Hematopoietic multipotent progenitor cell treated with erythropoietin and hydrocortisone succinate and interleukin-3 and kit ligand, for 17 days (in vitro differentiated cells): ENCODE measurements at places on chromosomes 1 and 21.
A peak's percentile ranks its signal among the peaks of the same experiment; 100 is the strongest.

DNA sequence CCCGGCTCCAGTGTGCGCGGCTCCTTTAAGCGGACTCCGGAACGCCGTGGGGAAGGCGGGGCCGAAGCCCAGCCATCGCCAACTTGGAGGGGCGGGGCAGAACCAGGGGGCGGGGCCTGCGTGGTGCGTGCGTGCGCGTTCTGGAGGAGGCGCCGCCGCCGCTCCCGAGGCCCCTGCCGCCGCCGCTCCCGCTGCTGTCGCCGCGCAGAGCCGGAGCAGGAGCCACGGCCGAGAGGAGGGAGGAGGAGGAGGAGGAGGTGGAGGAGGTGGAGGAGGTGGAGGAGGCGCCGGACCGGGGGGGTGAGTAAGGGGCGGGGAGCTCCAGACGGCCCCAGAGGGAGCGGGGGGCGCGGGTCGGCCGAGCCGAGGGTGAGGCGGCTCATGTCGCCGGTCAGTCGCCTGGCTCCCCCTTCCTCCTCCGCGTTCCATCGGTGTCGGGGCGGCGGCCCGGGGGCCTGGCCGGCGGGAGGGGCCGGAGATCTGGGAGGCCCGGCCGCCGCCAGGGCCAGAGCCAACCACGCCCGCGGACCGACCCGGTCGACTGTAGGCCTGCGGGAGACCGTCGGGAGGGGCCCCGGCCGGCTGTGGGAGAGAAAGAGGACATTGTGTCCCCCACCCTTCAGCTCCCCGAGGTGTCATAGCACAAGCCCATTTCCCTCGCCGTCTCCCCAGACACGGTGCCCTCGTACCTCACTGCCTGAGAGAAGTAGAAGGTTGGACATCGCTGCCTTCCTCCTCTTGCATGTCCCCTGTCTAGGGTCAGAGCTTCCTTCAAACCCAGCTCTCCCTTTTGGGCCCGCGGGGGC lies at the start of gene RAP1A:
TSS of gene RAP1A (plus strand) at position 155 of the 806 bp plus-strand sequence. CDS start 71,572 bp downstream, outside the sequence.
- peak; percentile 94 for DNase-seq

- no peak for DNase-seq
Measured at GRCh38 chr1:201954263-201955008, 867 bp upstream of the TIMM17A start.

- DNase-seq: no peak
Measured at GRCh38 chr1:218658269-218658668, 313.1 kb downstream of the TGFB2 start.

GRCh38 chr21:32795376-32795775 lies 23.8 kb upstream of the PAXBP1 start:
- no peak for DNase-seq

DNA sequence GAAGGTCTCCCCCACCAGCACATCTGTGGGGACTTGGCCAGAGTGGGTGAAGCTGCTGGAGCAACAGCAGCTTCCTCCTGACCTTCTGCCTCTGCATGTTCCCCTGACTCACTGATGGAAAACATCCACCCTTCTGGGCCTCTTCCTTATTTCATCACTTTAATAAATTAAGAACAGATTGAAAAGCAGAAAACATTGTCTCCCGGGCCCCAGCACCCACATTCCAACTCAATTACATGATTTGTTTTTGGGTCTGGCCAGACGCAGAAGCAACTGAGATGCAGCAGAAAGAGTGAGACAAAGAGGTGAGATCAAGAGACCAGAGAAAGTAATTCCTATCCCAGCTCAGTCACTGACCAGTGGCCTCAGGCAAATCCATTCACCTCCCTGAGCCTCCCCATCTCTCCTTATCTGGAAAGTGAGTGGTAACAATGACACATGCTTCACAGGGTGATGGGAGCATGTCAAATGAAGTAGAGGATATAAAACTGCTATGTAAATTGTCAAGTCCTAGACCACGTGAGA lies 157.1 kb downstream of the ELAVL4 start:
- DNase-seq: no peak

GRCh38 chr1:90802622-90803021 lies 85.5 kb upstream of the BARHL2 start:
- no peak for DNase-seq

DNA sequence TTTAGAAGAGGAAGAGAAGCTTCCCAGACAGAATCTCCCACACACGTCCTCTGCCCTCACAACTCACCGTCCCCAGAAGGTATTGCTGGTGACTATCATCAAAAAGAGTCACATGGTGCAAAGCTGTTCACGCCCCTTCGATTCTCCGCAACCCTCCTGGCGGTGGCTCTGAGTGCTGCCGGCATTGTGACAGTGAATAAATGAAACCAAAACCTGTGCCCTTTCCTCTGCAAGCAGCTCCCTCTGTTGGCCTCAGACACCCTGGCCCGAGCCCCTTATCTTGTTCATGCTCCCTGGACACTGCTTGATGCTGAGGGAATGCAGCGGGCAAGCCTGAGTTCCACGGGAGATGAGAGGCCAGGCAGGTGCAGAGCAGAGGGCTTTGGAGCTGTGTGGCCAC lies 510.3 kb downstream of the NPHP4 start:
- no peak for DNase-seq

DNA sequence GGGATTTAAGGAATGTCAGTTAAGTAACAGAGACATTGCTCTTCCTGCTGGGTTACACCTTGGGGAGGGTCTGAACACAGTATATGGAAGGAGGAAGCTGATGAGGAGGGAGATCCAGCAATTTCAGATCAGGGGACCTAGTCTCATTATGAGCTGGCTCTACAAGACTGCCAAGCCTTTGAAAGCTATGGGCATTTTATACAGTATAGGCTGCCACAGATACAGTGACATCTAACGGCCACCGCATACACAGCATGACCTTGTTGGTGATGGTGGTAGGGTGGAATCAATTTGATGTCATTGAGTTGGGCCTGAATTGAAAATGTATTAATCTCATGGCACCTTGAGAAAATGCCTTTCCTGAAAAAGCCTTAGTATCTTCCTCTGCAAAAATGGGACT lies 22.6 kb upstream of the ZP4 start:
- no peak for DNase-seq

DNA sequence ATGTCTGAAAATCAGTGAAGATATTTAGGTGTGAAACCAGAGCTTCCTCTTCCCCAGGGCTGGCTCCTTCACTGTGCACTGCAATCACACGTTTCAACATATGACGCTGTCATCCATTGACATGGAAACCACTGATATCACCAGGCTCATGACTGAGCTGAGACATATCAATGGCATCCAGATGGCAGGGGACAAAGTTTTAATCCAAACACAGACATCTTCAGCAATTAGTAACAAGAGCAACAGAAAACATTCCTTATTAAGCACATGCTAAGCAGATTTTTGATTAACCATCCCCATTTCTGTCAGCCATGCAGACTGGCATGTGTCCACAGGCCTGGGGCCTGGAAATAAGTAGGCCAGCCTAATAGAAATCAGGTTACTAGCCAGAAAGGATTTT lies 108.0 kb upstream of the ADAR start:
- peak; percentile 17 for DNase-seq

DNA sequence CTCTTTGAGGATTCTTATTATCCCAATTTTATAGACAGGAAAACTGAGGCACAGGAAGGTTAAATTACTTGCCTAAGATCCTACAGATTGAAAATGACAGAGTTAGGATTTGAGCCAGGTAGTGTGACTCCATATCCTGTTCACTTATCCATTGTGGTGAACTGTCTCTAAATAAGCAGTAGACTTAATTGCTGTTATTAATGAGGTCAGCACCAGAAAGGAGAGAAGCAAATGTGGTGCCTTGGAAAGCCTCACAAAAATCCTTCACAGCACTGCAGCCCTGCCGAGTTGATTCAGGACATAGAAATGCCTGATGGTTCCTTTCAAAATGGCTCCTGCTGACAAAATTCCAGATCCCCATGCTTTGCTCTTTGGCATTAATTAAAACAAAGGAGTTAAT lies 193.3 kb upstream of the BEND5 start:
- DNase-seq: no peak

DNA sequence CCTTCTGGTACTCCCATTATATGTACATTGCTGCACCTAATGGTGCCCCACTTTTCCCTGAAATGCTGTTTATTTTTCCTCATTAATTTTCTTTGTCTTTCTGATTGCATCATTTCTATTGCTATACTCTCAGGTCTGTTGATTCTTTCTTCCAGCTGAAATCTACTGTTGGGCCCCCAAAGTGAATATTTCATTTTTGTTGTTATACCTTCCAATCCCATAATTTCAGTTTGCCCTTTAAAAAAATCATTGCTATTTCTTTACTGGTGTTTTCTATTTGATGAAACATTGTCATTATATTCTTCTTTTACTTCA lies 3.0 kb upstream of the AADACL4 start:
- DNase-seq: no peak

DNA sequence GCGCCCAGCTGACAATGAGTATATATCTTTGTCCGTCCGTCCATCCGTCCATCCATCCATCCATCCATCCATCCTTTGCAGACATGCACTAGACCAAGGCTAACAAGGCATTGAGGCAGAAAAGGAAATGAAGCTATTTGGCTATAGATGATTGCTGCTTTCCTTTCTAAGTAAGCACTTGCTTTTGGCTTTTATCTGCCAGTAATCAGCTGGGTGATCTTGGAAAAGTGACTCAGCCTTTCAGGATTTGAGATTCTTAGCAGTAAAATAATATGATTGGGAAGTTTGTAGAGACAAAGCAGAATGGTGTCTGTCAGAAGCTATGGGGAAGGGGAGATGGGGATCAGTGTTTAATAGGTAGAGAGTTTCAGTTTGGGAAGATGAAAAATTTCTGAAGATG lies 22.7 kb downstream of the ZFYVE9 start:
- no peak for DNase-seq

DNA sequence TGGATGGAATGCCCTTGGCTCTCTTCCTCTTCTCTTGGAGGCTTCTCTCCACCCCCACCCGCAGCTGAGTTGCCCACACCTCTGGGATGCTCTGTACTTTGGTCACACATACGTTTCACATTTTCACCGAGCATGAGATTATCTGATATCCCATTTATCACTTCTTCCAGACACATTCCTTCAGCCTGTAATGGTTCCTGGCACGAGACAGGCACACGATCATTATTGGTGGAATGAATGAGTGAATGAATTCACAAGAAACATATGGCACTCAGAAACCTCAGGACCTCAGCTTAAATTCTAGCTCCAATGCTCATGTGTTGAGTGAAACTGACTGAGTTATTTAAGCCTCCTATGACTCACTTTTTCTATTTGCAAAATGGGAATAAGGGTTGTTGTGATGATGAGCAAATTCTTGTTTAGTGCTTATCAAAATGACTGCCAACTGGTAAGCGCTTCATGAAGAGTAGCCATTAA lies 242.7 kb upstream of the JUN start:
- no peak for DNase-seq

DNA sequence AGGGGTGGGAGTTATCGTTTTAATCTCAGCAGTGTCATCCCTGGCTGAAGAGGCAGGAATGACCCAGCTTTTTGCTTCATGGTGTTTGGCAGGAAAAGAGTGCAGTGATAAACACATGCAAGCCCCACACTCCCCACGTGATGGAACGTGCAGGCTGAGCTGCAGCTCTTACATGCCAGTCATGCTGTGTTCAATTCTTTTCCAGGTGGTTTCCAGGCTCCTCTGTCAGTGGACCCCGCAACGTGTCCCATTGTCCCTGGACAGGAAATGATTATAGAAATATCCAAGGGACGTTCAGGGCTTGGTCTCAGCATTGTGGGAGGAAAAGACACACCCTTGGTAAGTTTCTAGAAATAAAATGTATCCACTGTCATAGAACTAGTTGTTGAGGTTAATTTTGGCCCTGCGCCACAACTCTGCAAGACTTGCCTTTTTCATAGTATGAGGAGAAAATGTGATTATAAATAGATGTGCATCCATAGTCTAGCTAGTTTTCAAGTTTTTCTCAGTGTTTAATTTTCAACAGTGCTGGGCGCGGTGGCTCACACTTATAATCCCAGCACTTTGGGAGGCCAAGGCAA lies 110.2 kb upstream of the L1TD1 start:
- DNase-seq: no peak

- no peak for DNase-seq
Measured at GRCh38 chr1:213622365-213623063, 365.3 kb upstream of the PROX1 start.
